Germinal center (tissue), 1 donor: ENCODE measurements at places on chromosomes 1 and 21.

GRCh38 chr1:8969937-8970336 lies 24.3 kb downstream of the CA6 start:
- DNase-seq, result no peak

DNA sequence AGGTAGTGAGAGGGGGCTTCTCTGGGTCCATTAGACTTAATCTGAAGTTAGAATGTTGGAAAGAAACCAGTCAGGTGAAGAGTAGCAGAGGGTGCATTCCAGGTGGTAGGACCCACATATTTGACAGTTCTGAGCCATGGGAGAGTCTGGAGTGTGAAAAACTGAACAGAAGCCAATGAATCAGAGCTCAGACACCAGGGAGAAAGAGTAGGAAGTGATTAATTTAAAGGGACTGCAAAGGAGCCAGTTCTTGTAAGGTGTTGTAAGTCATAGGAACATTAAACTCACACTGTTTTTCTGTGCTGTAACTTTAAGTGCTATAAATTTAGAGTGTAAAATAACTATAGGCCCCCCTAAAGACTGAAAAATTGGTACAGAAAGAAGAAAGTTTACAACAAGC lies 5.9 kb upstream of the DHX9 start:
- no peak for DNase-seq

- no peak for DNase-seq
These were observed 4.8 kb downstream of the KISS1 start for GRCh38 chr1:204191456-204191855.

GRCh38 chr1:44842862-44843655 lies at the start of gene PTCH2:
Gene PTCH2 (minus strand): TSS chr1:44843253. CDS start chr1:44842932, 321 bp downstream.
- peak; percentile 57 for DNase-seq

GRCh38 chr1:232635778-232636356 lies 5.9 kb upstream of the SIPA1L2 start:
- DNase-seq, result peak; percentile 51

DNA sequence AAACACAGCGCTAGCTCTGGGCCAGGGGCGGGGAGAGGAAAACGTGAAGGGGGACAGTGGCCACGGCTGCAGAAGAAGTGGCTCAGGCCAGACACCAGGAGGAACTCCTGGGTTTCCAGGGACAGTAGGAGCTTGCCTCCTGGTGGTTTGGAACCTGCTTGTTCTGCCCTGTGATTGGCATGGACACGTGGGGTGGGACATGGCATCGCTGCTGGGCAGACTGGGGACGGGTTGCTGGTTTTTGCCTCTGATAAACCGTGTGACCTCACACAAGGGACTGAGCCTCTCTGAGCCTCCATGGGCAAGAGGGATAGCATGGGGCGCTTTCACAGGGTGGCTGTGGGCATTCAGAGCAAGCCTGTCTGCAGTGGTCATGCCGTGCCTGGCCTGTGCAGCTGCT lies 7.5 kb upstream of the PLCH2 start:
- DNase-seq, result no peak

GRCh38 chr1:230114237-230114651 lies 47.2 kb downstream of the GALNT2 start:
- DNase-seq, result no peak

DNA sequence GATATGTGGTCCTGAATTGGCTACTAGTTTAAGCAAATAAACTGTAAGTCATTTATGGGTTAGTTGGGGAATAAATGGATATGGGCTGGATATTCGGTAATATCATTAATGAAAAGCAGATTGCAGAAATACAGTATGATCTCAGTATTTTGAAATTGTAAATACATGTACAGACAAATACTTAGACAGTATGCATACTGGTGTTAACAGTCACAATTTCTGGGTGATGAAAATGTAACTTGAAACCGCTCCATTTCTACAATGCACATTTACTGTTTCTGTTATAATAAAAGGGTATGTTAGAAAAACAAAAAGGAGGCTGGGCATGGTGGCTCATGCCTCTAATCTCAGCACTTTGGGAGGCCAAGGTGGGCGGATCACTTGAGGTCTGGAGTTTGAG lies 28.0 kb downstream of the BLZF1 start:
- no peak for DNase-seq

DNA sequence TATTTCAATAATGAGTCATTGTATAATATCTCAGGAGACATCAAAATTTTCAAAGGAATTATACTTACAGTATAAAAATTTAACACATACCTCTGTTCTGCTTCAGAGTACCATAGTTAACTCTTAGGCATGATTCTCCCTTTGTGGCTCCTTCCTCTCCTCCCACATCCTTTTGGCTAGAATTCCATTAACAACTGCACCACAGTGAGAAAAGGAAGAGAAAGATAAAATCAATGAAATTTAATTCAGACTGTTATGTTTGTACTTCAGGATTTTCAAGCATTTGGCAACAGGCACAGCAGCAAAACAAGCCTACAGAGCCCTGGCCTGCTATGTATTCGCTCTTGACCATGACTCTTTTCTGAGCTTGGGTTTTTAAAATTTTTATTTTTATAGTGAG lies 57.2 kb upstream of the SGIP1 start:
- DNase-seq, result no peak

- DNase-seq, result peak; percentile 55
These were observed 730 bp downstream of the CDC42 start for GRCh38 chr1:22053017-22053860.
